ENCODE measurements at places on chromosomes 2 and 18.

DNA sequence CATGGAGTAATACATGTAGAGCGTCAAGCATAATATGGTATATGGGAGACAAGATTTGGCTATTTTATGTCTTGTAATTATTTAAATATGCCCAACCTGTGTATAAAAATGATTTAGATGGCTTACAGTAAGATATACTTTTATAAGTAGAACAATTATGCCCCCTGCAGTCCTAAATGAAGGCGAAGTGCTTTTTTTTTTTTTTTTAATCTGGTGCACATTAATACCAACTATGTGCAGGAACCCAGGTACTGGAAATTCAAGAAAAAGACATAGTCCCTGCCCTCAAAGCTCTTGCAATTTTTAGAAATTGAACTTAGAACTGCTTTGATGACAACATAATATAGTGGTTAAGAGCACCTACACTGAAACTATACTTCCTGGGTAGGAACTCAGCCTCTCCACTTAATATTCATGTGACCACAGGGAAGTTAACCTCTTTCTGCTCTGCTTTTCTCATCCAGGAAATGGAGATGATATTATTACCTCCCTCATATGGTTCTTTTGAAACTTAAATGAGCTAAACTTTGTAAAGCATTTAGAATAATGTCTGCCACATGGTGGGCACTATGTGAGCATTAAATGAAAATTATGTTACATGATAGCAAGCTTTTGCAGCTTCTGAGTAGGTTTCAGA is 38.1 kb downstream of the AFTPH start:
- peak; percentile 63 for DNase-seq

DNA sequence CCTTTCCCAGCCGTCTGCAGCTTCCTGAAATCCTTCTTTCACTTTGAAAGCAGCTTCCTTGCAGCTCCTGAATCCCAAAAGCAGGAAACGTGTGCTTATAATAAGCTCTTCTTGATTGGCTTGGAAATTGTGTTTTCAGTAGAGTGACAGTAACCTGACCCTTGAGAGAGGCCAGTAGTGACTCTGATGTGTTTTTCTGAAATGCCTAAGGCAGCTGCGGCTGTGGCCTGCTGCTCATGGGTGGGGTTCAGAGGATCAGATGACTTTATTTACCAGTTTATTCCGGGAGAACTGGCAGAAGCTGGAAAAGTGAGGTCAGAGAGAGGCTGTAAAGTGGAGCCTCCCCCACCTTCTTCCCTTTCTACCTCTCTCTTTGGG is 31.9 kb upstream of the RPIA start:
- no peak for DNase-seq

DNA sequence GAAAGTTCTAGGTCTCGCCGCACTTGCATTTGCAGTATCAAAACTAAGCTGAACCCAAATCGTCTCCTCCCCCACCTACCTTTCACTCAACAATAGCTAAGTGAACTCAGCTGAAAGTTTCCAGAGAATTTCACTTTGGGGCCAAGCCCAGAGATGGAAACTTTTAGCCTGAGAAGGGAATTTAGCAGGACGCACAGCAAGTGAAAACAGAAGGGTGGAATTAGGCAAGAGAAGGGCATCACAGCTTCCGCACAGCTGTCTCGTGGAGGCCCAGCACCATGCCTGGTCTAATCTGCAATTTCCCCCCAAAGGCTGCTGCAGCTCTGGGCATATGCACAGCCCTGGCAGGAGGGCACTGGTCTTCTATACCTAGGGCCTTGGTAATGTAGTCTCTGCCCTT is 262.0 kb downstream of the TNS1 start:
- no peak for DNase-seq

- DNase-seq, result no peak
Observed at GRCh38 chr2:202632682-202633290, 2.0 kb upstream of the FAM117B start.

Data from bone marrow (tissue), 2 donors.